HuH-7.5 (cell line): ENCODE measurements at places on chromosomes 13 and 19.

DNA sequence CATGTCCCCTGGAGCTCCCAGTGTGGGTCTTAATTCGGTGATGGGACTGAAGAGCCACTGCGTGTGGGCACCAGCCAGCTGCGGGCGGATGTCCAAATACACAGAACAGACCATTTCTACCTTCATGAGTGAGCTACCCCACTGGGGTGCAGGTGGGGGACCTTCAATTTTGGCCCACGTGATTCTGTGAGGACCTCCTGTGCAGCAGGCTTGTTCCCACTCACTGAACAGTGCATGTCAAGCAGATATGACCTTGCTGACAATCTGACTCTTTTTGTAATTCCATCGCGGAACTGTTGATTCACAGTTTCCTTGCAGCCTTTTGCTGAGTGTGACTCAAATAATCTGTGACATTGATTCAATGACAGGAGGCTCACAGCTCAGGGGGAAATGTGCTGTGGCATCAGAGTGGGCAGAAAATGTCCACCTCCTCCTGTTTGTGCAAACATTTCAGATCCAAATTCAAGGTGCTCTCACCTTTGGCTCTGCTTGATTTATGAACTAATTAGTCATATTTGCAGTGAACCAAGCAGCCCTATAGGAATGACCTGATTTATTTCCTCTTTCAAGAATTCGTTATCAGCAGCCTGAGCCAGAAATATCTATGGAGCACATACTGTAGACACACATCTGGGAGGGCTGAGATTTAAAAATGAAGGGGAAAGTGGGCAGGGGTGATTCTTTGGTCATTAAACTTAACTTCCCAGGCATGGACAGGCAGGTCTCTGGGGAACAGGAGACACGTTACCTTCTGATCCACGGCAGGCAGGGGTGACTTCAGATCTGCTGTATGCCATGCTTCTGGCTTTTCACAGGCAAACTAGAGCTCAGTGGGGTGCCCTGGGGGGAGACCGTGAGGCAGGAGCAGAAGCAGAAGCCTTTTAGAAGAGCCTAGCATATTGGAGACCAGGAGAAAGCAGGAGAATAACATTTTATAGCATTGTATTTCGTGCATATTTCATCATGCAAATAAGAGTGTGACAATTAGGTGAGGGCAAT is 170.0 kb upstream of the KL start:
- DNase-seq: no peak

- no peak for DNase-seq
Measured at GRCh38 chr19:40576151-40576584, 505 bp upstream of the SHKBP1 start.

DNA sequence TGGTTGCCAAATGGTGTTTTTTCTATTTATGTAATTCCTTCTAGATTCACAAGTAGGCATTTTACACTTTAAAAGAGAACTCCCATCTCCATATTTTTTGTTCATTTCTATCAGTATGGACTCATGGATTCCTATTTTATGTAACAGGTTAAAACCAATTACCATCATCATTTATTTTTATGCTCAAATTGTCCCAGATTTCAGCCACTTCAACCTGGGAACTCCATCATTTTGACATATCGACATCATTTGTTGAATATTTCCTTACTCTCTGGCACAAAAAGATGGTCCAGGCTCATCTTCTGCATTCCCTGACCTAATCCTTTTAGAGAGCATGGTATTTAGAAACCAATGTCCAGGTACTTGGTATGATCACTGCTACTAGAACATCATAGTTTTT is 79.9 kb downstream of the VWA8 start:
- no peak for DNase-seq

GRCh38 chr19:33621811-33622504 is at the start of gene CHST8:
Gene CHST8 (plus strand): TSS chr19:33621953. CDS start chr19:33689262, 67,309 bp downstream.
- DNase-seq: no peak

GRCh38 chr13:88051746-88052482 is 380.7 kb downstream of the SLITRK5 start:
- no peak for DNase-seq

- DNase-seq: no peak
Measured at GRCh38 chr13:102141625-102142472, 260.0 kb downstream of the FGF14 start.

- peak; percentile 3 for DNase-seq
Measured at GRCh38 chr13:92175330-92175729, 776.9 kb downstream of the GPC5 start.
